ENCODE measurements at places on chromosomes 3 and 15.

- no peak for DNase-seq
These were observed 76.2 kb upstream of the NSMCE3 start for GRCh38 chr15:29345549-29346525.

DNA sequence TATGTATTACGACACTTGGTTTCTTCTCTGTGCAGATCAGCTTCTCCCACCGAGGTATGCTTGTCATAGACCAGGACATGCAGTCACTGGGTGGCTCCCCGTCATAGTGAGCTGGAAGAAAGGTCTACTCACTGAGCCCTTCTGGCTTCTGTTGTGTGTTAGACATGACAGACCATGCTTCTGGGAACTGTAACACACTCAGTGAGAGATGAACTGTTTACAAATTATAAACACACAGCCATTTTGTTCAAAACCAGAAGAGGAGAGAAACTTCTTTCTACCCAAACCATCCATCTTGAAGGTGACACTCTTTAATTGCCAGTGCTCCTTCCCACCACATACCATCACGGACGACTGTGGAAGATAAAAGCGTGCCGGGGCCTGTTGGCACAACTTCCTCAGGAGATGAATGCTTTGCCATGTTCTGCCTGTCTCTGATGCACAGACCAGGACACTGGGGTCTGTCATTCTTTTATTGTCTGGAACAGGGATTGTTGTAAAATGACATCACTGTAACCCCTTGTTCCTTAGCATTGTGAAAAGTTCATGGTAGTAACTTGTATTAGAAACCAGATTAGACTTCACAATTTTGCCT lies 214.3 kb downstream of the MCTP2 start:
- DNase-seq = no peak

DNA sequence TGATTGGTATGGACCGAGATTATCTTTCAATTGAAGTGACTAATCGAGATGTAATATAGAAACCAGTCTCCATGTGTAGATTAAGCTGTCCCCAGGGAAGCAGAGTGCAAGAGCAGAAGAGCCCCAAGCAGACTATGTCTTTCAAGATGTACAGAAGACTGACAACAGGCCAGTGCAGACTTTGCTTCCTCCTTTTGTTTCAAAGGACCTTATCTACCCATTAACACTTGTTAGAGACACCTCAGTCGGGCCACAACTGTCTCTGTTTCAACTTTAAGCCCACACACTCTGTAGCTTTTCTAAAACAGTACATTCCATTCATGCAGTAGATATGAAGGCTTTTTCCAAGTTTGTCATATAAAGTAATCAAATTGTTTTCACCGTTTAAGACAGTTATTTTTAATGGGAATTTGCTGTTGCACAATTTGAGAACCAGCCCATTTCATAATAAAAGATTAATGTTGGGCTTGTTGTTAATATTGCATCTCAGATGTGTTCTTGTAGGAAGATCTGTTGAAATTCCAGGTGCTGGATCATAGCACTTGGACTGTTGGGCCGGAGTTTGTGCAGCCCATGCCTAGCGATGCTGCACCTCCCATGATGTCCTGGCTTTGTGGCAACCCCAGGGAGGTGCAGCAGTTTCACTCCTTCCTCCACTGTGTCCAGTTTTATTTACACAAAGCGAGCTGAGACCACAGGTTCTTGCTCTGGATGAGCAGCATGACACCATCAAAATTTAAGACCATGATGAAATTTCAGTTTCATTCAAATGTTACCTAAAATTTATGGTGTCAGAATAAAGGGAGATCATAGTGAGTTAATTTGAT lies 12.4 kb downstream of the GORASP1 start:
- no peak for DNase-seq

DNA sequence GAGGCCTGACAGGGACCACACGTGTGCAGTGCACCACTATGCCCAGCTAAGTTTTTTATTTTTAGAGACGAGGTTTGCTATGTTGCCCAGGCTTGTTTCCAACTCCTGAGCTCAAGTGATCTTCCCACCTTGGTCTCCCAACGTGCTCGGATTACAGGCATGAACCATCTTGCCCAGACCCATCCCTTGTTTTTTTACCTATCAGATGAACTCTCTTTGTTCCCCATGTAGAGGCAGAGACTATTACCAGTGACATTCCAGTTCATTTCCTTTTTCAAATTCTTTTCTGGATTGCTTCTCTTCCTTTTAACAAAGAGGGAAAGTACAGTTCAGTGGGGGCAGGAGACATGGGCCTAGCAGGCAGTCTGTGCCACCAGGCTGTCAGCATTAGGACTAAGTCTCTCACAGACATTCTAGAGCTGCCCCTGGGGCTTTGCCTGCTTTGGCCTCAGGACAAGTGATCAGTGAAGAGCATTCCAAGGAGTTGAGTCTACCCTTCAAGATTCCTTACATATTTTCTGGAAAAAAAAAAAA lies 103.5 kb upstream of the SLC7A14 start:
- DNase-seq = no peak

DNA sequence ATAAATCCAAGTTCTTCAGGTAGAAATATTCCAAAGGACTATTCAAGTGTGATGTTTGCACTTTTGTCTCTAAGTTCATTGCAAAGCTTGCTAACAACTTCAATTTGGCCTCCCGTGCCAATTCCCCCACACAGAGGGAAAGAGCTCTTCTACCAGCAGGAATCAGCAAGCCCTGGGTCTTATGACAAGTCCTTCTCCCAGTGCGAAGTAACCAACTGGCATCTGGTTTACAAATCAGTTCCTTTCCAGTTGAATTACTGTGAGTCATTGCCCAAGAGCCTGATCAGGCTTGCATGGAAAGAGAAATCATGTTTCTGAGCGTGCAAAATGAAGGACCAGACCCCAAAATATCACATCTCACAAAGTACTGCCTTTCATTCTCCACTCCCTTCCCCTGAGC lies 62.7 kb upstream of the SLCO3A1 start:
- no peak for DNase-seq

DNA sequence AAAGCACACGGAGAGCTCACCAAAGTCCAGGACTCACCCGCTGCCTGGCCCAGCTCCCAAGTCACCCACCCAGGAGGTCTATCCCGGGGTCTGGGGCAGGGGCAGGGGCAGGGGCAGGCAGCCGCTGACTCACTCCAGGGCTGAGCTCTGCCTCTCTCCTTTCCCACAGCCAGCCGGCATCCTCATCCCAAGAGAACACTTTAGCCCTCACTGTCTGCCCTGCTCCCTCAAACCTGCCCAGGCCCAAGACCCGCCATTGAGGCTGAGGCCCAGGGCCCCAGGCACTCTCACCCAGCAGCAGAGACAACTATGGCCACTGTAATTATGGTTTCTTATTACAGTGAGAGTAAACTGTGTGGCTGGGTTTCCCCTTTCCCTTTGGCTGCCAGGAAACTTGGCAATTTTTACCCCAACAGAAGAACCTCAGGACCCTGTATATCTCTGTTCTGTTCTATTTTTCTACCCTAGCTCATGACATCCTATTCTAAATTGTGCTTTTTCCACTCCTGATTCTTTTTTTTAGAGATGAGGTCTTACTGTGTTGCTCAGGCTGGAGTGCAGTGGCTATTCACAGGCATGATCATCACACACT lies 53.0 kb downstream of the IQSEC1 start:
- DNase-seq = no peak

- DNase-seq = peak; percentile 29
These were observed 757 bp upstream of the DIPK2A start for GRCh38 chr3:143970773-143971358.

DNA sequence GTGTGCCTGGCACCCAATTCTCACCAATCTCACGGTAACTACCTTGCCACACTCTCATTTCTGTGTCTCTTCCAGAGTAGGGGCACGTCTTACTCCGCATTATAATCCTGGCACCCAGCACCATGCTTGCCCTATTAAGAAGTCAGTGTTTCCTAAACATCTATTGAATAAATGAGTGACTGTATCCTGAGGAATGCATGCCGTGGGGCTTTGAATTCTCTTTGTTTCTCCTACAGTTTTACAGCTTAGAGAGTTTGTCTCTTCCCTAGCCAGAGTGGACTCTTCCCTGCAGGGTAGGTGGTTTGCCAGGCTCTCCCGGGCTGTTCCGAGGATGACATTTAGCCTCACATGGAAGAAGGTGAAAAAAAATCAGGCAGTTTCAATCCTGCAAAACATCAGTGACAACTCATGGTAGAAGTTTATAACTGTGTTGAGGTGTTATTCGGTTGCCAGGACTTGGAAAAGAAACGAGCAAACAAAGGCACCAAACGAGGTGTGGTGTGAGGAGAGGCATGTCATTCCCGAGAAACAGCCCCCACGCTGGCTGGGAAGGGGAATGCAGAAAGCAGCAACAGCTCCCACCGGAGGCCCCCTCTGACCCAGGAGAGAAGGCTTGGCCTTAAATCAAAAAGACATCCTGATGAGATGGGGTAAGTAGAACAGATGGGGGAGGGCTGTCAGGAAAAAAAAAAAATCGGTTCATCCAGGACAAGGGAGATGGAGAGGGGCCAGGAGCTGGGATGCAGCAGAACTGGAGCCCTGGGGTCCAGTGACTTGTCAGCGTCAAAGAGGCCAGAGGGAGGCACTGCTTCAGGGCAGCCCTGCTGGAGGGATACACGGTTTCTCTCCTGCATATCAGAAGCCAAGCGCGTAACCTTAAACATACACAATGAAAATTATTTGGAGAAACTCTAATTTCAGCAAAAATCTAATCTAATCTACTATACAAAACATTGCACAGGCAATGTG lies 168.4 kb upstream of the ARRDC4 start:
- no peak for DNase-seq

- DNase-seq = no peak
These were observed 100.9 kb downstream of the MYO5A start for GRCh38 chr15:52427804-52428203.

- no peak for DNase-seq
These were observed 183.4 kb downstream of the KLHL25 start for GRCh38 chr15:85611361-85611760.

- DNase-seq = no peak
These were observed 765.8 kb upstream of the ROBO1 start for GRCh38 chr3:80533553-80533952.

GRCh38 chr15:58921267-58921790 lies 12.2 kb downstream of the SLTM start:
- DNase-seq = no peak

DNA sequence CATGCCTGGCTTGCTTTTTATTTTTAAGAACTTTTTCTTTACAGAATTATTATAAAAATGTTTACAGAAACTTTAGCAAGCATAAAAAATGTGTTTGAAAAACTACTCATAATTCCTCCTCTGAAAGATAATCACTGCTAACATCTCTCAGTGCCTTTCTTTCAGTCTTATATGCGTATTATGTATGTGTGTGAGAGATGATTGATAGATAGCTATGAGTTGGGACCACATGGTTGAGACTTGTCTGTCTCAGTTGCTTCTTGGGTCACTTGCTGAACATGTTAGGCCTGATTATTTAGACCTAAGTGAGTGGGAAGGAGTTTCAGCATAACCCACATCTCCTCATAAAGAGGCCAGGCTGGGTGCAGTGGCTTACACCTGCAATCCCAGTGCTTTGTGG lies 11.1 kb downstream of the MAP6D1 start:
- DNase-seq = no peak

- no peak for DNase-seq
These were observed 2.9 kb downstream of the IFT57 start for GRCh38 chr3:108219336-108219735.

- no peak for DNase-seq
These were observed 6.3 kb downstream of the CMTM7 start for GRCh38 chr3:32397941-32398340.

DNA sequence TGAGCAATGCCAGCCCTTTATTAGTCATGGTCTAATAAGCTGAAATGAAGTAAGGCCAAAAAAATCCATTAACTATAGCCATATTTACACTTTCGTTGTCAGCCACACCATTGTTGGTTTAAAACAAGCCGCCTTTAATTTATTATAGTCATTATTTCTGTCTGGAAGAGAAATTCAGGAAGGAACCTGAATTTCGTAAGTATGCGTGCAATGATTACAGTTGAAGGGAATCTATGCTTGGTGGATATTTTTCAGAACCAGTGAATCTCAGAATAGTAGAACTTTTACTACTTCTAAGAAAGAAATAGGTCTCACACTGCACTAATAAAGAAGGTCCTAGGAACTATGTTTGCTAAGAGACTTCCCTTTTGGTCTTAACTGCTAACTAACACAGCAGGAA lies 59.1 kb downstream of the FAM43A start:
- no peak for DNase-seq

- no peak for DNase-seq
These were observed 137.6 kb upstream of the HACD2 start for GRCh38 chr3:123722456-123722855.

DNA sequence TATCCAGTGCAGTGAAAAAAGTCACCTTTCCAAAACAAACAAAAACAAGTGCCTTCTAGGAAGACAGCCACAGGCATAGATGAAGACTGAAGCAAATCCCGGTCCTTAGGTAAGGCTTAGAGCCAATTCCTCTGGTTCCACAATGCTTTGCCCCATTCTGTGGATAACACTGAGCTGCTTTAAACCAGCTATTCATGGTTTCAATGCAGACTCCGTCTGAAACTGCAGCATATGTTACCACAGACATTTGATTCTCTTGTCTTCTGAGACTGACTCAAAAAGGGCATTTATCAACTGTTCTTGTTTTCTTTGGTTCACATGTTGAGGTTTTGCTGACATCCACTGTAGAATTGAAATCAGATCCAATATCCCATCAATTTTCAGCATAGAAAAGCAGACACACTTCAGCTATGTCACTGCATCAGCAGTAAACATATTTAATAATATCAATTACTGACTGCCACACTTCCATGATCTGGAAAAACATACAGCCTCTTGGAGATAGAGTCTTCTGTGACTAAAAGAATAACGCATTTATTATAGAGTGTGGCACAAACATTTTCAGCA lies 659.3 kb downstream of the ROBO2 start:
- DNase-seq = no peak

DNA sequence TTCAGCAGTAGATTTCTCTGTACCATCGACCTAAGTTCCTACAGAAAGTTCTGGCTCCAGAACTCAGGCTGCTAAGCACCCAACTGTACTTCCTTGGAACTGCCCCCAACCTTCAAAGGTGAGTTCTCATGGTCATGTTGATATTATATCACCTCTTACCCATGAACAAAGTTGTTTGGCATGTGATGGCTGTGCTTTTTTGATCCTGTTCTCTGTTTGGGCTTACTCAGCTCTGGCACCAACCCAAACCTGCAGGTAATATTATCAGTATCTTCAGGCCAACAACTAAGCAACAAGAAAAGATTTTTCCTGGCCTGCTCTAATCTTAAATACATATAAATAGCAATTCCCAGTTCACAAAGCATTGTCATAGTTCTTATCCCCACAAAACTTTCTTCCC lies 318.7 kb upstream of the LMCD1 start:
- no peak for DNase-seq

DNA sequence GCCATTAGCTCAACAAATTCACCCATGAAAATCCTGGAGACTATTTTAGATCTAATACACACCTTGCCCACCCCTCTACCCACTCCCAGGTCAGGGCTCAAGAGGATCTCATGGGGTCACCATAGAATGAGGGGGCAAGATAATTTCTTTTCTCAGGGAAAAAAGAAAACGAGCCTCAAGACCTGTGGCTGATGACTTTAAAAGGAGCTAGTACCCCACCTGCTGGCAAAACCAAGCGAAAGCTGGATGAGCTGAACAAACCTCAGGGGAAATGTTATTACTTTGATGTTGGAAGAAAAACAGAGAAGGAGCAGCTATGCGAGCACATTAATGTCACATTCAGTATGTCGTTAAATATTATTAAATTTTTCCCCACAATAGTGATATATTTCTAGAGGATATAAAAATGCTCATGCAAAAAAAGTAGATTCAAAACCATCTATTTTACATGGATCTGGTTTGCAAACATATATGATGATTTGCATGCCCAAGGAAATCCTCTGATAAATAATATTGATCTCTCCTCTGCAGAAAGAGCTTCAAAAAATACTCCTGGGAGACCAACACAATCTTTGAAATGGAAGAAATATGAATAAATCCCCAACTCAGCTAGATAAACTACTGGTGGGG lies 37.7 kb downstream of the PLD1 start:
- DNase-seq = peak; percentile 25
